ENCODE measurements at places on chromosomes 3 and 15.

DNA sequence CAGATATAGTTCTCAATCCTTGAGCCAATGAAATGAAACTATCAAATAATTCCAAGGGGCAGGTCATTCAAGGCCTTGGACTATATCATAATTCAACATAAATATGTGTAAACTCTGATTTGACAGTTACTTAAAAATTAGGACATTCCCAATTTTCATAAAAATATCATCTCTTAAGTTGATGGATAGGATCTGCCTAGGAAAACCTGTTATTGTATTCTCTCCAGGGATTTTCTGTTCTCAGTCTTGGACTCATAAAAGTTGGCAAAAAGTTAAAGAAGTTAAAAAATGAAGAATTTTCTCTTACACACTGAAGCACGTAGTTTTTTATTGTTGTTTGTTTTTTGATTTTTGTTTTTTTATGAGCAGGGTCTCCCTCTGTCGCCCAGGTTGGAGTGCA is 109.0 kb downstream of the TP63 start:
- no peak for DNase-seq

GRCh38 chr15:71437404-71437803 is 322.1 kb downstream of the THSD4 start:
- no peak for DNase-seq

- DNase-seq: peak; percentile 19
Measured at GRCh38 chr3:50512131-50512530, 8.7 kb upstream of the CACNA2D2 start.

DNA sequence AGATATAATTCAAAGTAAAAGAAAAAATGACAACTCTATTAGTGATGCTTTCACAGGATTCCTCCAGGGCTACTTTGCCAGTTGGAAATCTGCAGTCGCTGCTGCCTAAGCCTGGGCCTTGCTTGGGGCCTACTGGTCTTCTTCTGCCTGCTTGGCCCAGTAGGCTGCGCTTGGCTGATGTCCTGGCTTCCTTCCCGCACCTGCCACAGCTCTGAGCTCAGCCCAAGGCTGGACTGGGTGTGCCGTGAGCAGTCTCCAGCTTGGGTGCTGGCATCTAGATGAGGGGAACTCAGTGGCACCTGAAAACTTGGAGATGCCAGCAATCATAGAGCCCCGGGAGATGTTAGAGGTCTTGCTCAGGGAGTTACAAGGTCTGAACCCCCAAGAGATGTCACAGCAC is 108.3 kb downstream of the BCHE start:
- DNase-seq: no peak

DNA sequence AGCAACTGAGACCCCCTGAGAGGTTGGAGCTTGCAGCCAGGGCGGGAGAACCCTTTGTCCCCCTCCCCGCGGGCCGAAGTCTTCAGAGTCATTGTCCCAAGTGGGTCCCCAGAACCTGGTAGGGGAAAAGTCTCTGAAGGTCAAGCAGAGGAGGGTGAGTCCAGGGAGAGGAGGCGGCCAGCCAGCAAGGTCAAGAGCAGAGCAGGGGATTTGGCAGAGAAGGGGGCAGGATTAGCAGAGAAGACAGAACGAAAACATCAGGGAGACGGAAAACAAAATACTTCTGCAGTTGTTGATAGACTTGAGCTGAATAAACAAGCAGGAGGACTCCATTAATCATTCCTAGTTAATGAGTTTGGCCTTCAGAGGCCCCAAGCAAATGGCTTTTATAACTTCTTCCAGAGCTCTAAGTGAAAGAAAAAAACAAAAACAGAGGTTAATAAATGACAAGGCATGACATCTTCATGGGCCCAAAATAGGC is 66.7 kb downstream of the GRIP2 start:
- DNase-seq: no peak

DNA sequence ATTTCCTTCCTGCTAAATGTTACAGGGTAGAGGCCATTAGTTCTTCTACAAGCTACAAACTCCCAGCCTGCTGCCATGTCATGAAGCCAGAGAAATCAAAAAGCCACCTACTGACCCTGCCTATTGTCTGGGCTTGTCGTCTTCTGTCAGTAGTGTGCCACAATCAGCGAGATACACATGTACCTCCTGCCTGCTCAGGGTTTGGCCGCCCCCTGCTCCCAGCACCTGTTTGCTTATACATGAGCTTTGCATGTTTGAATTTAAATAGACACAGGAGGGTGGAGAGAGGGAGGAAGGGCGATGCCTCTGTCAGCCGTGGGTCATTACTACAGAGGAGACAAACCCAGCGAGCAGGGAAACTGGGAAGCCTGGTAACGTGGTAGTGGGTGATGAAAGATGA is 106.1 kb downstream of the ROBO2 start:
- no peak for DNase-seq

GRCh38 chr15:68778876-68779275 is 41.8 kb downstream of the ANP32A start:
- DNase-seq: no peak

DNA sequence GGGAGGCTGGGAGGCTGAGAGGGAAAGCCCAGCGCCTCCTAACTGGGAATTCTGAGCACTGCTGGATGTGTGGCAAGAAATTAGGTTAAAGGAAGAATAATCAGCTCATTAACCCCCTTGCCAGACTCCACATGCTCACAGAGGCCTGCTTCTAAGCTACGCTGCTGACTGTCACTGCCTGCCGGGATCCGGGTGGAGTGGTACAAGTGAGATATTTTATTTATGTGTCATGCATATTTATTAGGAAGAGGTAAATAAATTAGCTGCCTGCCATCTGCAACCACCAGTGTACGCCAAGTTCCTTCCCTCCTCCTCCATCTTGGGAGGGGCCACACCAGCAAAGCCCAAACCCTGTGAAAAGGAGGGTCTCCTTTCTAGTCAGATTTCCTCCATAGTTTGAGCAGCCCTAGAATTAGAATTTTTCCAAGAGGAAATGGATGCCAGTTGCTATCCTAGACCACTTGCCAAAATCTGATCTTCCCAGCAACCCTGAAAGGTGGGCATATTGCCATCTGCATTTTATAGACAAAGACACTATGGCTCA is 43.5 kb upstream of the GRIP2 start:
- no peak for DNase-seq

GRCh38 chr3:81217101-81217500 is 544.3 kb downstream of the GBE1 start:
- peak; percentile 9 for DNase-seq

- DNase-seq: no peak
Measured at GRCh38 chr3:134681522-134681900, 30.7 kb upstream of the KY start.

GRCh38 chr3:107409365-107409764 is 32.1 kb downstream of the CCDC54 start:
- no peak for DNase-seq

GRCh38 chr3:54966979-54967378 is 39.1 kb upstream of the LRTM1 start:
- DNase-seq: no peak

GRCh38 chr3:162719684-162720341 is 1223.2 kb downstream of the OTOL1 start:
- DNase-seq: no peak

GRCh38 chr15:93985176-93985575 is 246.2 kb upstream of the MCTP2 start:
- peak; percentile 8 for DNase-seq

Measured in NCI-H524 (cell line).